GOT3 (cell line): ENCODE measurements at places on chromosomes 1 and 21.

GRCh38 chr1:162886705-162887104 lies 25.7 kb upstream of the CCDC190 start:
- no peak for DNase-seq

DNA sequence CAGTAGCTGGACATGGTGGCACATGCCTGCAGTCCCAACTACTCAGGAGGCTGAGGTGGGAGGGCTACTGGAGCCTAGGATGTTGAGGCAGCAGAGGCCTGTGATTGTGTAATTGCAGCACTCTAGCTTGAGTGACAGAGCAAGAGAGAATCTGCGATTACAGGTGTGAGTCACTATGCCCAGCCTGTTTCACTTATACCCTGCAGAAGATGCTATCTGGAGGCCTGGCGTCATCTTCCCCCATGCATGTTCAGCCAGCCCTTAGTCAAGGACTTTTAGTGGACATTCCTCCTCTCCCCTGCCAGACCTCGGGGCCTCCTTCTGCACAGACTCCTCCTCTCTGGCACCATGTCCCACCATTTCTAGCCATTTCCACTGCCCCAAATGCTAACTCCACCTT lies 36.3 kb upstream of the RCC2 start:
- DNase-seq = no peak

DNA sequence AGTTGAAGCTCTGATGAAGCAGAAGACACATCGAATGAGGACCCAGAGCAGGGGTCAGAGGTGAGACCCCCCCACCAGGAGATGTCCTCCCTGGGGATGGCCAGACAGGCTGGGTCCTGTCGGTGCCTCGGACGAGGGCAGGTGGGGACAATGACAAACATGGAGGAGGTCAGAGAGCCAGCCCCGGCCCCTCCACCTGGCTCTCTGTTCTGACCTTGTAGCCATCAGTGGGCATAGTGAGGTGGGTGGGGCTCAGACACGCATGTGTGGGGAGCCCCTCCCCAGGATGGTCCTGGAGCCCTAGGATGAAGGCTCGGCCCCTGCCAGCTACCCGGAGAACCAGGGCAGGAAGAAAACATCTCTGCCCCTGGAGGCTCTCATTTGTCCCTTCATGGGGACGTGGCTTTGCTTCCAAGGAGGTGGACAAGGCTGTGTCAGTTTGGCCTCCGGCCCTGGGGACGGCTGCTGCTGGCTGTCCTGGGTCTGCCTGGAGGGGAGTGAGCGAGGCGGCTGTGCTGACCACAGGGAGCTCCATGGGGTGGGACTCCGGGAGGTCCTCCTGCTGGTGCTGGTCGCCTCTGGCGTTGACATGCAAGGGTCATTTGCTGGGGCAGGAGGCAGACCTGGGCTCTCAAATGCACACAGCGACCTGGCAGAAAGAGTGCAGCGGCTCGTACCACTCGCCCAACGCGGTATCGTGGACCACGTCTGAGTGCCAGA lies 2.6 kb downstream of the KRTAP10-6 start:
- DNase-seq = no peak

- DNase-seq = no peak
Observed at GRCh38 chr1:204254031-204254661, 40.4 kb upstream of the GOLT1A start.

DNA sequence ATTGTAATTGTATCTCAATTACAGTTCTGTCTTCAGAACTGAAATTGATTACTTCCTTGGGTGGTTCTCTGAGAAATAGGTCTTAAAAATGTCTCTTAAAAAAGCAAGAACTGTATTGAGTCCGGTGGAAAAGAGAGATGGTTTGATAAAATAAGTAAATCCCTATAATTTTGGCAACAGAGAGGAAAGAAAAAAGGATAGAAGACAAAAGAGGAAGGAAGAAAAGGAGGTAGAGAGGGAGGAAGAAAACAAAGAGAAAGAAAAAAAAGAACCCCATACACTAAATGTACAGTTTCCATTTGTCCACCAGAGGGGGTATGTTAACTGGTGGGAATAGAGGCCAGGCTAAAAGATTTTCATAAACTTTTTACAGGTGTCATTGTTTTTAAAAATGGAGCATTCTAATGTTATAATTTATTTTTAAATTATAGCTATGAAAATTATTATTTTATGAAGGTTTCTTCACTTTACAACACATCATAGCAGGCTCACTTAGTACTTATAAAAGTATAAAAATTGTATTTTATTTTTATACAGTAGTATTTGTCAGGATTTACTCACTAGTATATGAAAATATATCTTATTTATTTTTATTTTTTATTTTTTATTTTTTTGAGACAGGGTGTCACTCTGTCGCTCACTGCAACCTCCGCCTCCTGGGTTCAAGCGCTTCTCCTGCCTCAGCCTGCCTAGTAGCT lies 2.1 kb upstream of the UBE2T start:
- DNase-seq = no peak

GRCh38 chr1:162131400-162132321 lies 62.2 kb downstream of the NOS1AP start:
- no peak for DNase-seq
